ENCODE measurements at places on chromosomes 2 and 18. TPM values are rescaled to one million over a fixed set of nuclear protein-coding genes. Genes with fewer than 3 reads are reported as not detected.

The B4GALT6 gene
- total RNA-seq: 16.5 TPM

The RGPD3 gene
- 0.27 TPM for total RNA-seq

The ANKRD29 gene
- total RNA-seq: not detected

The SCYGR1 gene
- not detected for total RNA-seq

The PSMA8 gene
- total RNA-seq: not detected

The NLRC4 gene
- total RNA-seq: not detected

The RRM2 gene
- total RNA-seq: 21.2 TPM

All from glutamatergic neuron (in vitro differentiated cells).